ENCODE measurements at places on chromosomes 12 and 14. TPM values are rescaled to one million over a fixed set of nuclear protein-coding genes. Genes with fewer than 3 reads are reported as not detected.
A peak's percentile ranks its signal among the peaks of the same experiment; 100 is the strongest.

KRT2 gene
- total RNA-seq: 0.40 TPM

CNTN1 gene
- total RNA-seq: 0.06 TPM

LAG3 gene
- total RNA-seq: 0.33 TPM

POTEG gene
- total RNA-seq: 0.45 TPM

HHIPL1 gene
- total RNA-seq: 2.5 TPM

CABP1 gene
- total RNA-seq: not detected

FAM181A gene
- total RNA-seq: not detected

AQP5 gene
- total RNA-seq: not detected

DNA sequence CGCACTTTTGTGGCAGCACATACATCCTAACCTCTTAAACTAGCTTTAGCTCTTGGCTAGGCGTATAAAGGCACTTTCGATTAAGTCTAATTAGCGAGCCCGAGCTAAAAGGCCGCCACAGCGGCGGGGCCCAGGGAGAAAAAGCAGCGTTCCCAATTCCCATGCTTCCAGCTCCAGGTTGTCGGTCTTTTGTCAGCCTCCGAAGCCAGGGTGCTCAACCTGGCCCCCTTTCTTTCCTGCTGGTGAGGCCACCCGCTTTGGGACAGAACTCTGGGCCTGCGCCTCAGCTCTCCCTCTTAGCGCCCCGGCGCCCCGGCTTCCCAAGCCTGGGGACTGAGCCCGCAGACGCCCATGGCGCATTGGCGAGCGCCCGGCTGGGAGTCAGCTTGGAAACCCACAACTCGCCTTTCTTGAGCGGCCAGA, 33.3 kb upstream of the TBX5 start:
- no peak for DNase-seq

- no peak for DNase-seq
These were observed 15.9 kb downstream of the CFAP251 start for GRCh38 chr12:121934309-121934664.

GRCh38 chr14:54918427-54918826, 15.8 kb upstream of the GCH1 start:
- no peak for DNase-seq

- no peak for DNase-seq
These were observed 481 bp downstream of the REC8 start for GRCh38 chr14:24172261-24172860.

- DNase-seq: no peak
These were observed 14.0 kb downstream of the NPC2 start for GRCh38 chr14:74478996-74479635.

DNA sequence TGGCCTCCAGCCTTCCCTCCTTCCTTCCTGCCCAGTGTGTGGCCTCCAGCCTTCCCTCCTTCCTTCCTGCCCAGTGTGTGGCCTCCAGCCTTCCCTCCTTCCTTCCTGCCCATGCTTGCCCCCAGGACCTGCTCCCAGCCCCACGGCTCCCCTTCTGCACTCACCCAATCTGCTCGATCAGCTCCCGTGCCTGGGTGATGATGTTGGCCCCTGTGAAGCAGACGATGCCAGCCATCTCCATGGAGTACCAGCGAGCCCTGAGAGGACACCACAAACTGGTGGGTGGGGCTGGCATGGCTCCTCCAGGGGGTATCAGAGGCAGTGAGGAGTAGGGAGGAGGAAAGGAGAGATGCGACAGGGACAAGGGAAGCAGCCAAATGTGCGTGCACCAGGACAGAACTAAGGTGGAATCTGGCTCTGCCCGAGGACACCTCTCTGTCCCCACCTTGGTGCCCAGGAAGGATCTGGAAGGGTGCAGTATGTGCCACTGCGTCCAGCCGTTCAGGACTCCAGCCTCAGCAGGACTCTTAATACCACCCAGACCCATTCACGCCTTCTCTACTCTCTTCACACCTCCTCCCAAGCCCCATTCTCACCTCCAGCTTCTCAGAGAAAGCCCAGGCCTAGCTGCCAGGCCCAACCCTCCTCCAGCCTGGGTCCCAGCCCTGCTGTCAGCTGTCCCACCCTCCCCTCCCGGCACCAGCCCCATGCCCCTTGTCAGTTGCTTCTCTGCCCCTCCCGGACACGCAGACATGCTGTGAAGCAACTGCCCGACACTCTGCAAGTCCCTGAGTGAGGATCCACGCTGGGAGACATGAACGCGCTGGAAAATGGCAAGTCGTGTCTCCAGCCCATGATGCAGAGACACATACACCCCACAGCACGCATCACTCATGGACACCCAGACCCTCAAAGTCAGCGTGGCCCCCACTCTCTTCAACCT, 22.7 kb downstream of the POLE start:
- DNase-seq: no peak

- no peak for DNase-seq
These were observed 22.8 kb upstream of the DHRS4 start for GRCh38 chr14:23930742-23931141.

DNA sequence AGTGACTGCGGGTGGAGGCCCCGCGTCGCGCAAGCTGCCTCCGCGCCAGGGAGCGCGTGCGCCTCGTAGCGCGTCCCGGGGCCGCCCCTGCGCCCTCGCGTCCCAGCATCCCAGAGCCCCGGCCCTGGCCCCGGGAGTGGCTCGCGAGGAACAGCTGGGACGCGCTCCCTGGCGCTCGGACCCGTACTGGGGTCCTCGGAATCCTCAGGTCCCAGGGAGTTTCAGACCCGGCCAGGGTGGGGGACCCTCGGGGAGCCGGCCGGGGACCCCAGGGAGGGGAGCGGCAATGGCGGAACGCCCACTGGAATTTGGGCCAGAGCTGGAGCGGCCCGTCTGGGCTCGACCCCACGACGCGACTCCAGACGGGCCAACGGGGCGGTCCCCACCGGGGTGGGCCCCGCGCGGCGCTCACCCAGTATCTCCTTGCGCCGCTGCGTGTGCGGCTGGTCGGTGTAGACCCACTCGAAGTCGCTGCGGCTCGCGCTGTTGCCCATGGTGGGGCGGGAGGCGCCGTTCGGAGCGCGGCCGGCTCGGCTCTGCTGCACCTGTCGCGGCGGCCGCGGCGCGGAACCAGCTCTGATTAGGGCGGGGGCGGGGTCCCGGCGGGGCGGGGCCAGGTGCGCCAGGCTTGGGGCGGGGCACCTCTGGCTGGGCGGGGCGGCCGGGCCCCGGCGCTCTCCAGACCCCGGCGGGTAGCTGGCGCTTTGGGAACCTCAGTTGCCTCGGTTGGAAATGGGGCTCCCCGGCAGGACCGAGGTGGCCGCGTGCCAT, at the start of gene DEGS2:
Gene DEGS2, minus strand, starts transcription at position 552 of the 771 bp plus-strand sequence. Its CDS starts 58 bp downstream, at position 494.
- DNase-seq: no peak

DNA sequence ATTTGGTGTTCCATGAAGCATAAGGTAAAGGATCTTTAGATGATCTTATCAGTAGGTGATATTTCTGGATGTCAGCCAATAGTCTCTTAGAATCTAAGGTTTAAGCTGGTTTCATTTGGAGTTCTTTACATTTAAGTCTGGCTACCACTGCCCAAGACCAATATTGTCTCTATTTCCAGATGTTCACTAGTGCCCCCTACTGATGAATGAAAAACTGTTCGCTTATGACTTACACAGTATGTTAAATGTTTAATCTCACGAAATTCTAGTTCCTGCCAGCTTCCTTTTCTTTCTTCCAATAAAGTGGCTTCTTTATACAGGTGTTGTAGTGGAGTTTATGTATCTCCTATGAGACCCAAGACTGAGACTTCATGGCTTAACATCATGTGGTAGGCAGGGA, 31.8 kb upstream of the MIS18BP1 start:
- no peak for DNase-seq

- peak; percentile 86 for DNase-seq
These were observed 4.7 kb downstream of the NAB2 start for GRCh38 chr12:57093415-57094207.

DNA sequence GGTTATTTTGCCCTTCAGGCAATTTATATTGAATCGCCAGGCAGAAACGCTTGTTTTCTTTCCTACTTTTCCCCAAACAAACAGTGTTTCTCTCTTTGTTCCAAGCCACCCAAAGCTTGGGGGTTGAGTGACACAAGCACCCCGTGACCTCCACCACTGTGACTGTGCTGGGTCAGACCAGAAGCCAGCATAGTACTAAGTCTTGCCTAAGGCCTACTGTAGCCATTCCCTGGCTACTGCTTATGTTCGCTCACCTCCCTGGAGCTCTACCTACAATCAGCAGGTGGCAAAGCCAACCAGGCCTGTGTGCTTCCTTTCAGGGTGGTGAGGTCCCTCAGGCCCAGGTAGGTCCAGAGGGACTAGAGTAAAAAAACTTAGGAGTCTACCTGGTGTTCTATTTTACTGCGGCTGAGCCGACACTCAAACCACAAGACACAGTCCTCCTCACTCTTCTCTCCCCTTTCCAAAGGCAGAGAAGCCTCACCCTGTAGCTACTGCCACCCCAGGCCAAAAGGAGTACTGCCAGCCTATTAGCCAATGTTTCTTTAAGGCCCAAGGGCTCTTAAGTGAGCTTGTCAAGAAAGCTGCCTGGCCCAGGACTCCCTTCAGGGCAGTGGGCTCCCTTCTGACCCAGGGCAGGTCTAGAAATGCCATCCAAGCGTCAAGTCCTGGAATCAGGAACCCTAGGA, 411.8 kb upstream of the MIS18BP1 start:
- DNase-seq: no peak

- no peak for DNase-seq
These were observed 16.4 kb upstream of the ARID2 start for GRCh38 chr12:45713078-45713477.

DNA sequence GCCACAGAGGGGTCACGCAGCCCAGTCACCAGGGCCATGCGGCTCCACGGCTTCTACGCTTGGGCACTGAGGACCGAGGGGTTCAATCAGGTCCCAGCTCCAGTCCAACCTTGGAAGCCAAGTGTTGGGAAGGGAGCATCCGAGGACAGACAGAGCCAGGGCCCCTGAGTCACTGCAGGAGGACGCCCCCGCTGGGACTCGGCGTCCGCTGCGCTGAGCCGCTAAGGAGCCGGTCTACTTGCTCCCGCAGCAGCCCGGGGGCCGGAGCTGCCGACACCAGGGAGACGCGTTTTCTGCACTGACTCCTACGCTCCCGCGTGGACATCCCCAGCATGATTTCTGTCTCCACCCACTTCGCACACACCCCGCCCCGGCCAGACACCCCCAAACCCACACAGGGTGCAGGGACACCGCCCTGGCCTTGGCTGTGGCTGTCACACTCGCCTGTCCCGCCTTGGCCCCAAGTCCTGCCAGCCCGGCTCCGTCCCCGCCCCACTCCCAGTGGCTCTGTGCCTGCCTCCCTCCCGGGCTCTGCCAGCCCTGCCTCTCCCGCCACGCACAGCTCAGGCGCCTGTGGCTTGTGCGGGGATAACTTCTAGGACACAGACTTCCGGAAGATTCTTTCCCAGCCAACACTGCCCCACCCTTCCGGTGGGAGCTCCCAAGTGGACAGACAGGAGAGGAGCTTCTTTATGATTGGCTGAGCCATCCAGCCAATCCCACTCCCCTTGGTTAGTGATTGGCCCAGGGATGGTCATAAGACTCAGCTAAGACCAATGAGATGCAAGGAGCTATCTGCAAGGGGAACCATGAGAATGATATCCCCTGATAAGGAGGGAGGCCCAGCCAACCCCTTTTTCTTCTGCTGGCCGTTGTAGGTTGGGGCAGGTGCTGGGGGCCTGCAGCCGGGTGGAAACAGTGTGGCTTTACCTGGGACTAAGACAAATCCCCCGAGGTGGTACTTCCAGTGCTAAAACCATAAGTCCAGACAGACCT, 118.9 kb upstream of the SFSWAP start:
- peak; percentile 60 for DNase-seq

- no peak for DNase-seq
These were observed 111.0 kb downstream of the SLC8A3 start for GRCh38 chr14:70077720-70078119.

GRCh38 chr12:14928931-14929330, 9.4 kb downstream of the ERP27 start:
- DNase-seq: no peak

All from Daoy (cell line).